ENCODE measurements at places on chromosomes 12 and 14. TPM values are rescaled to one million over a fixed set of nuclear protein-coding genes. Genes with fewer than 3 reads are reported as not detected.

GRCh38 chr12:57151741-57152630 is 4.6 kb upstream of the LRP1-AS start:
- no peak for DNase-seq

- no peak for DNase-seq
Measured at GRCh38 chr14:68840454-68840853, 47.6 kb upstream of the ZFP36L1 start.

DNA sequence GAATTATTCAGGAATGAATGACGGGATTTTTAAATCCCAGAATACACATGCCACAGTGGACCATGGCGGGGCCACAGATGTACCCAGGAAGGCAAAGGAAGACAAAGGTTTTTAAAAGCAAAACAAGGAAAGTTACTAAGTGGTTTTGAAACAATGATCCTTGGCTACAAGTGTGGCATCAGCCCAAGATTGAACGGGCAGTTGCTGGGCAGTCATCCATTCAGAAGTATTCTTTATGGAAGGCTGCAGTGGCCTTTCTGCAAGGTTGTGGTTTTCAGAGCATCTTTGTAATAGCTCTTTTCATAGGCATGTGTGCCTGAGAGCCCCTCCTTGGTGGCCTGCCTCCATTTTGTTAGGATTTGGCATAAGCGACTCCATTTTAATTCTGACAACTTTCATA is 13.4 kb upstream of the IFI27 start:
- no peak for DNase-seq

The TROAP gene
- total RNA-seq: 19.6 TPM

The SYNJ2BP gene
- total RNA-seq: 23.4 TPM
